Endodermal cell (in vitro differentiated cells): ENCODE measurements at places on chromosomes 7 and 10.

DNA sequence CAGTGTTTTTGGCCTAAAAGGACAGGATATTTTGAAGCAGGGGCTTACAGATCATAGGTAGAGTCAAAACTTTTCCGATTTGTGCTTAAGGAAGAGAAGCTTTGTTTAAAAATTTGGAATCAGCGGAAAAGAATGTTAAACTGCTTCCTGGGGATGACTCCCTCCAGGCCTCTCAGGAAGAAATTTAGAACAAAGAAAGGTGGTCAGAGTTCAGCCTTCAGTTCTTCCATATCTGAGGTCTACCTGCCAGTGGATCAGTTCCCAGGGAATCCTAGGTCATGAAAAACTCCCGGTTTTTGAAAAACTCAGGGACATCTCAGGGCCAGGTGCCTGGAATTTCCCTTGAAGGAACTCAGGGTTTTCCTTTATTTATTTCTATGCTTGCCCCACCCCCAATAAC, 100.3 kb downstream of the MCU start:
- DNase-seq = no peak

DNA sequence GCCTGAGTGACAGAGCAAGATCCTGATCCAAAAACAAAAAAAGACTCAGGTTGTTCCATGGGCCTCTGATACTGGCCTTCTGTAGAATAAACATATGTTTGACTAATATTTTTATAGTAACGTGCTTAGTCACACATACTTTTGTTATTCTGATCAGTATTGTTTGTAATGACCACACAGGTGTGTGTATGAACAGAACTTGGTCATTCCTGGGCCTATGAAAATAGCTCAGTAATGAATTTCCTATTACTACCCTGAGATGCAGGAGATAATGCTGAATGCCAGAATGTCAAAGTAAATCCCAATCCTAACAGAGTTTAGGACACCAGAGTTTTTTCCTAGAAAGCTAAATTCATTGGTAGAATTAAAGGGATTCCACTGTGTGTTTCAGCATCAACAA, 108.7 kb downstream of the DOCK4 start:
- no peak for DNase-seq

GRCh38 chr10:83941189-83941588, 198.1 kb upstream of the GHITM start:
- no peak for DNase-seq

DNA sequence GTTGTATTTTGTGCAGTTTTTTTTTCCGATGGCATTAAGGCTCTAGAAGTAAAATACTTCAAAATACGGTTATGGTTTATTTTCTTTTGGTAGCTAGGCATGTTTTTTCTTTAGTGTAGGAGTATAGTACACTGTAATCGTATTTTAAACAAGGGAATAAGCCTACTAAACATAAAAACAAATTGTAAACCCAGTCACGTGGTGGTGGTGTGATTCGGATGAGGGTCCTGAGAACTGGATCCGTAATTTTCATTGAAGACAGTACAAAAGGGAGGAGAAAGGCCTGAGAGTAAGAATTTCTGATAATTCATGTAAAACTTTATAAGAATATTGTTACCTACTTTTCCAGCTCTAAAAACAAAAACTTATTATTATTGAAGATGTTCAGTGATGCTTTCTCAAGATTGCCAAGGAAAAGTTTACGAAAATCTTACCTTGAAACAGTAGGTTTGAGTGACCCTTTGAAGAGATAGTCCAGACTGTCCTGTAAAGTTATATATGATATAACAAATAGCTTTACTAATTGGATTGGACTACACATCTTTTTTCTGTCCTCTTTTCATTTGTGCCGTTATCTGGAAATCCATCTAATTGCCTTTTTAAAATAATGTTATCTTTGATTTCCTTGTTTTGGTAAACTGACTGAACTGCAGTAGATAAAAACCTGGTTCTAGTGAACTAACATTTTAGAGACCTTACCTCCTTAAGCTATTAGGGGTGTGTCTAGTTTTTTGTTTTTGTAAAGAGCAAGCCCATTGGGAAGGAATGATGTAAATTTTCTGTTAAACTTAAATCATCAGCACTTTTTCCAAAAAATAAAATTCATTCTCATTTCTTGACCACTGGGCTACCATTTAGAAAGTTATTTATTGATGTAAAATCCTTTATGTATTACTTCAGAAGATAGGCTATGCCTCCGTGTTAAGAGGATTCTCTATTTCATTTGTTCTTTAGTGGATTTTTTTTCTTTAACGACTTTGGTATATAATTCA, 1.0 kb upstream of the PBLD start:
- no peak for DNase-seq

DNA sequence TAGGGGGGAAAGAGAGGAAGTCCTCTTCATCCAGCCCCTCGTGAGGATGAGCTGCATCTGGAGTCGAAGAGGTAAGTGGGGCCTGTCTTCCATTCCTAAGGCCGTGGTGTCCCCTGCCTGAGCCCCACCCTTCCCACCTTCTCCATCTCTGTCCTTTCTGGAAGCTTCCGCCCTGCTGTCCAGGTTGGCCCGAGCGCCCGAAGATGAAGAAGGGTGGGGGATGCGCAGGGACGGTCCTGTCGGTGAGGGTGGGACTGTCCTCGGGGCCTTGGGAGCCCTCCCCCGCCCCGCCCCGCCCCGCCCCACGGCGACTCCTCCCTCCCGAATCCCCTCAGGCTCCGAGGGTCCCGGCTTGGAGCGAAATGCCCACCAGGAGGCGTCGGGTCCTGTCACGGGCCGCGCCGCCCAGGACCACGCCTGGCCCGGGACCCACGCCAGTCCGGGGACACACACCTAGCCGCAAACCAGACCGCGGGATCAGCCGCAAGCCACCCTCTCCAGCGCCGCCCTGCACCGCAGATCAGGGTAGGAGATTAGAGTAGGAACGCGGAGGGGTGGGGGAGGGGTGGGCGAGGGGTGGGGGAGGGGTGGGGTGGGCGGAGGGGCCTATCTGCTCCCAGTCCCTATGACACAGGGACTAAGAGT, 15.3 kb downstream of the GPRIN2 start:
- peak; percentile 95 for DNase-seq

DNA sequence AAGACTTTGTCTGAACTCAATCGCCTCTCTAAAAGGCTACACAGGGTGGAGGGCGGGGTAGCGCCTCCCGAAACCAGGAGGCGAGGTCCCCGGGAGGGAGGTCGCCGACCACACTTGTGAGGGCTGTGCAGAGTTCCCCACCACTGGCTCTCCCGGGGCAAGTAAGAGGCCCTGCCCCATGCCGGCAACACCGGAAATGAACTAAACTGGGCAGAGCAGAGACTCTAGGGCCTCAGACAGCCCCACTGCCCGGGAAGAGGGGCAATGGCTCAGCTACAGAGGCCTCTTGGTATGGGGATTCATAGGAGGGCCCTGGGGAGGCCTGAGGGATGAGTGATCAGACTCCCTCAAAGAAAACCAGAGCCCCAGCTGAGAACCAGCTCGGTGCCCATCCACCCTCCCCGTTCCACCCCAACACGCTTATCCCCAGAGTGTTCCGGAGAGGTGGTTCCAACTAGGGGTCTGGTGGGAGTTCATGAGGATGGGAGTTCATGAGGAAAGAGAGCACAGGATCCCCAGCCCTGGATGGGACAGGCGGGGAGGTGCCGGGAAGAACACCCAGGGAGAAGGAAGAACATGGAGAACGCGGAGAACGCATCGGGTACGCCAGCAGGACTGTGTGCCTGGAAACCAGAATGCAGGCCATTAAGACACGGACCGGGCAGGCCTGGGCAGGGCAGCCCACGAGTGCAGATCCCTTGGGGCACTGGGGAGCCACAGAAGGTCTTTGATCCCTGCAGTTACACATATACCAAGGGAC, 89.4 kb upstream of the MYL10 start:
- no peak for DNase-seq

GRCh38 chr7:92722541-92722940, 113.8 kb downstream of the CDK6 start:
- no peak for DNase-seq

DNA sequence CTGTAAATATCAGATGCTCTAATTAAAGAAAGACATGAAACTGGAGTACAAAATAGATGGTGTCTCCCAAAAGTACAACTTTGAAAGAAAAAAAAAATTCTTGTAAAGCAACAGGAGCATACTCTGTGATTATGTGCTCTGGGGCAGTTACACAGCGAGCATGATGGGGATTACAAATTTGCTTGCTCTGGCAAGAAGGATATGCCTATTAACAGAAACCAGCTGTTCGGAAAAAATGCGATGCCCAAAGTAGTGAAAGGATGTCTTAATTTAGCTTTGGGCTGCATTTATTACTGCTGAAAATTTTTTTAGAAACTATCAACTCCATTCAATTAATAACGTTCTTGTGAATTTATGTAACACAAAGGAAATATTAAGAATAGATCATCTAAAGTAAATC, 256.9 kb upstream of the TPK1 start:
- DNase-seq = no peak

DNA sequence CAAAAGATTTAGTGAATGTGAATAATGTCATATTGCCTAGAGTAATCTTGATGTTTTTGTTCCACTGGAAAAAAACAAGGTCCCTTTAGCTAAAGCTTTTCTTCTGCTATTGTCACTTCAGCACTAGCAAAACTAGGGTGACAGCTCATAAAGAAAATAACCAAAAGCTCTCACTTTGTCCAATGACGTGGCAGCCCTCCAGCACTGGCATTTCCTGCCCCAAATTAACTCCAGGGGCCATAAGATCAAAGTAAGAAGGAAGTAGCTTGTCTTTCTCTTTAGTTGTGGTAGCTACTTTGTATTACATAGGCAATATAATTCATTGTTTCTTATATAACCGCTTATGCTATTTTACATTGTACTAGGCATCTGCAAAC, 47.3 kb downstream of the LRRN3 start:
- DNase-seq = no peak

DNA sequence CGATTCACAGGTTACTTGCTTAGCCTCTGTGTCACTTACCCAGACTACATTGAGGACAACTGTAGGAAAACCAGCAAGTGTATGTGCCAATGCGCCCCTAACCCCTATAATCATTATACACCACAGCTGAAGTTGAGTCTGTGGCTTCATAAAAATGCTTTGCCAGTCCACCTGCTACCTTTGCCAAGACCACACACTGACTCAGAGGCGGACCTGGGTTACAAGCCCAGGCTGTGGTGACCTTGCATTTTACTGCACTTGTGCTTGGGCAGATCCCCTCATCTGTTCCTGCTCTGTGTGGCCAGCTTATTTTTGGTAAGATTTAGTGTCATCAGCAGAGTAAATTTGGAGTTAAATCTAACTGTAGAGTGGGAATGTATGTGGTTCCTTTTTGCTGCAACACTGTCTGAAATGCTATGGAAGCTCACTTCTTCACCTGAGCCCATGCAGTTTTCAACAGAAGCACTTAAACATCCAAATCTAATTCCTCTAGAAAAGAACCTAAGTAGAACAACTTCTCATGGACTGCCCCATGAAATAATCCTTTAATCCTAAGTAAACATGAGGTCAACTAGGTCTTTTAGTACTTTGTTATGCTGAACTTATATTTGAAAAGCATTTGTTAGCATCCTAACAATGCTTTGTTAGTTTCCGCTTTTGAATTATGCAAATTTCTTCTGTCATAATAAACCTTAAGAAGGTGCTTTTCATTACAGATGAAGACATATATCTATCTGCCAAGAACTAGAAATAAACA, 96.2 kb upstream of the AMPH start:
- no peak for DNase-seq

GRCh38 chr10:76540786-76541185, 1096.8 kb downstream of the KCNMA1 start:
- DNase-seq = no peak

DNA sequence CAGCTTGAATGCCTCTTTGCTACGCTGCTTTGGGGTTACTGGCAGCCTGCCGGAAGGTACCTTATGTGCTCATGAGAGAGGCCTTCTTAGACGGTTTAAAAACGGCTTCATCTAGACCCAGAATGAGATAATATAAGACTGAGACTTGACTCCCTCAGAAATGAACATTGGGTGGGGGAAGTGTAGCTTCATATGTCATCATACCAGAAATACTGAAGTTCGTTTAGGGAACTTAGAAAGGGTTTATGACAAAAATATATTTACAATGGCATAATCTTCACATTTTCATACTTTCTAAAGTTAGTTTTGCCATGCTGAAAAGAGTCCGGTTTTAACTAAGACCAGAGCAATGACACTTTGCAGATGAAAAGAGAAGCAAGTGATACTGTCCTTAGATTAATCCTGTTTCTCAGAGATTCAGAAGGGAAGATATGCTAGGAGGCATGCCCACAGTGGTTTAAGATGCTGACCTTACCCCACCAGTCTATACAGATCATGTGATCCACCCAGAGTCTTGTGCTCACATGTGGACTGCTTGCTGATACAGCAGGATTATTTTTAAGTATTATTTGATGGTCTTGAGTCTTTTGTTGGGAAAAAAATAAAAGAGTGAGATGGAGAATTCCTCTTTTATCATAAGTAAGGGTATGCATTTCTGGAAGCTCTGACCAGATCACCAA, 40.8 kb upstream of the HGF start:
- DNase-seq = no peak

GRCh38 chr7:44473295-44473694, 17.2 kb downstream of the NUDCD3 start:
- DNase-seq = no peak

GRCh38 chr7:90629297-90629918, 33.3 kb downstream of the CDK14 start:
- no peak for DNase-seq

GRCh38 chr10:17348501-17349349, 105.7 kb downstream of the ST8SIA6 start:
- DNase-seq = no peak

DNA sequence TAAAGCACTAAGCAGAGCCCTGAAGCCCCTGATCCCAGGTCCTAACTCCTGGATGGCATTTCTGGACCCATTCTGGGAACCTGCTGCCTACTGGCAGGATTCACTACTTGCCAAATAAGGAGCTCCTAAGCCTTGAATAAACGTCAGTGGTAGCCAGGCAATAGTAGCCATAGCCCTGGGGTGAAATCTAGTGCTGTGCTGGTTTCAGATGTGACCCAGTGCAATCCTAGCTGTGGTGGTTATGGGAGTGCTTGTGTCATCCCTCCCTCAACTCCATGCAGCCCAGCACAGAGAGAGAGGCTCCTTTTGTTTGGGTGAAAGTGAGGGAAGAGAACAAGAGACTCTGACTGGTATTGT, 43.7 kb downstream of the PCLO start:
- DNase-seq = peak; percentile 48

DNA sequence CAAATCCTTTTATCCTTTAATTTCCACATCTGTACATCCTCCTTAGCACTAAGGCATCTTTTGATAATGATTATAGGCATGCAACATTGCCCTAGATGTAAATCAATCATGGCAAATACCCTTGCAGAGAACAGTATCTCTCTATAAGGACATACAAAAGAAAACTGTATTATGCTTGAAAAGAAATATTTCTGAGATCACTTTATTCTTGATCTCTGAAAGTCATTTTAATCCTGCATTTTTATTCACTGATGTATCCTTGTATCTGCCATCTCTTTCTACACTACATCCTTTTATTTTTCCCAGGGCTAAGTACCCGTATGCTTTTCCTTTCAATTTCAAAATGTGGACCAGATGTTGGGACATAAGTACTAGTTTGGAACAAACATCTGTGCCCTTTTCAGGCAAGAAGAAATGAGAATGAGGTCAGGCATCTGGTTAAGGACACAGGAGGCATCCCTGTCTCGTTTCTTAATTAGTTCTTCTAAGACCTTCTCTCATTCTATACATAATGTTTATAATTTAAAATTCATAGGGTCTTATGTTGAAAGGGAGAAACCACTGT, 338.6 kb downstream of the CNTNAP2 start:
- DNase-seq = no peak

GRCh38 chr10:67819768-67820204, 18.2 kb downstream of the DNAJC12 start:
- DNase-seq = no peak

- no peak for DNase-seq
Observed at GRCh38 chr10:78130966-78131710, 97.5 kb downstream of the RPS24 start.
